Stimulated activated CD4-positive, alpha-beta T cell treated with anti-CD3 and anti-CD28 coated beads, Interleukin-1b, Interleukin-23, amount 100 ng/mL, for 1 hour (primary cell): ENCODE measurements at places on chromosomes 6 and 20.

DNA sequence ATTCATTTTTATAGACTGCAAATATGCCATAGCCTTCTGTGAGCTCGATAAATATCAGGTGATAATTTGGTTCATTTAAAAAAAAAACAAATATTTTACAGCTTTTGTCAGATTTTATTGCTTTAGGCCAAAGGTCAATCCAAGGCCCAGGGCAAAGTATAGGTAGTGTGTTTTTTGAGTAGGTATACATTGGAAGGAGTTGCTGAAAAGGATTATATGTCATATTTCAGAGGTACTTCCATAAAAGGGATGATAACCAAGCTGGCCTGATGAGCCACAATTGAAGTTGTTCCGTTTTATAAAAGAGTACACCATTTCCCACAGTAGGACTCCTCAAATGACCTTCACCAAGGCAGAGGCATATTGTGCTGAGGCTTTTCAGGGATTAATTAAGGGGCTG lies 452.8 kb upstream of the FLRT3 start:
- DNase-seq = no peak

GRCh38 chr20:2403291-2404052 lies 22.8 kb downstream of the TGM6 start:
- DNase-seq = no peak

DNA sequence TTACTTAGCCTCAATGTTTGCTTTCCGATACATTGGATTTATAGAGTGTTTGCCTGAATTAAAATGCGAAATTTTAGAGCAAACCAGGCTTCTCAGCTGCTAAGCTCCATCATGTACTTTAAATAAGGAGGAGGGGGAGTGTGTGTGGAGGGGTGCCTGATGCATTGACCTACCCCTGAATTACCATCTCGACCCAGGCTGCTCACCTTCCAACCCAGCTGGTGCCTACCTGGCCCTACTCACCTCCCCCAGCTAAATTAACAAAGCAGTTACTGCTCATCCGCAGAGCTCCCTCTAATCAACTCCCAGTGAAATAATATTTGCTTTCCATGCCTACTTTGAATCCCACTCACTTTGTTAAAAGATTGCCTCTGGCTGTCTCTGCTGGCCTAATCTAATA lies 544.5 kb downstream of the MAFB start:
- DNase-seq = no peak

DNA sequence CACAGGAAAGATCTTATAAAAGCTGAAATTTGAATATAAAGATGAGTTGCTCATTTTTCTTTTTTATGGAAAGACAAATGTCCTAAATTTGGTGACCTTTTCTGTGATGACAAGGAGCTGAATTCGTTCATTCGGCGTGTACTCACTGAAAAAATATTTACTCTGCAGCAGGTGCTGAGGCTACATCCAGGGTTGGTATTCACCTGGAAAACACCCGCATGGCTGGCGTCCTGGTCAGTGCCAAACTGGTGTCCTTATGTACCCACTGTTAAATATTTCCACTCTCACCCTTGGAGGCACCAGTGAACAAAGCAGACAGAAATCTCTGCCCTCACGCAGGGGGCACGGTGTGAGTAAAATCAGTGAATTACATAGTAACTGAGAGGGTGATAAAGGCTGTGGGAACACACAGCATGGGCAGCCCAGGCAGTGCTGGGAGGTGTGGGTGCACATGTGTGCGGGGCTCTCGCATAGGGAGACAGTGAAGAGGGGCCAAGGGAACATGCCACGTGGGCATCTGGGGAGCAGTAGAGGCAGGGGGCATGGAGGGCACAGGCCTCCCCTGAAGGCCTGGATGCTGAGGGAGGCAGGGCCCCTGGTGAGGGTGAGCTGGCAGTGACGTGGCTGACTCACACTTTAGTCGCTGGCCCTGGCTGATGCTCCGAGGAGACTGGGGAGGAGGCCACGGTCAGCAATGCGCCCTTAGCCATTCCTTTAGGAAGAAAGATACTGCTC lies 89.7 kb downstream of the INSM1 start:
- no peak for DNase-seq

- no peak for DNase-seq
These were observed 232.5 kb upstream of the TAB2 start for GRCh38 chr6:149084808-149085556.
